H4 (cell line): ENCODE measurements at places on chromosomes 7 and 10. TPM values are rescaled to one million over a fixed set of nuclear protein-coding genes. Genes with fewer than 3 reads are reported as not detected.

Gene OGDH
- 67.1 and 93.7 TPM in 2 replicates for total RNA-seq

Gene PRSS2
- total RNA-seq: not detected in 2 replicates

Gene PPP1R17
- total RNA-seq: not detected in 2 replicates

Gene GIMAP1
- not detected in 2 replicates for total RNA-seq

Gene HNRNPH3
- total RNA-seq: 15.1 and 21.1 TPM in 2 replicates

Gene TMEM270
- 0.21 TPM in 1 of 2 replicates, not detected in the other for total RNA-seq

Gene FLNC
- total RNA-seq: 0.10 and 0.14 TPM in 2 replicates

Gene POLR1F
- total RNA-seq: 61.5 and 74.3 TPM in 2 replicates

Gene GTPBP4
- total RNA-seq: 28.8 and 29.1 TPM in 2 replicates
